ENCODE measurements at places on chromosomes 6 and 20.

DNA sequence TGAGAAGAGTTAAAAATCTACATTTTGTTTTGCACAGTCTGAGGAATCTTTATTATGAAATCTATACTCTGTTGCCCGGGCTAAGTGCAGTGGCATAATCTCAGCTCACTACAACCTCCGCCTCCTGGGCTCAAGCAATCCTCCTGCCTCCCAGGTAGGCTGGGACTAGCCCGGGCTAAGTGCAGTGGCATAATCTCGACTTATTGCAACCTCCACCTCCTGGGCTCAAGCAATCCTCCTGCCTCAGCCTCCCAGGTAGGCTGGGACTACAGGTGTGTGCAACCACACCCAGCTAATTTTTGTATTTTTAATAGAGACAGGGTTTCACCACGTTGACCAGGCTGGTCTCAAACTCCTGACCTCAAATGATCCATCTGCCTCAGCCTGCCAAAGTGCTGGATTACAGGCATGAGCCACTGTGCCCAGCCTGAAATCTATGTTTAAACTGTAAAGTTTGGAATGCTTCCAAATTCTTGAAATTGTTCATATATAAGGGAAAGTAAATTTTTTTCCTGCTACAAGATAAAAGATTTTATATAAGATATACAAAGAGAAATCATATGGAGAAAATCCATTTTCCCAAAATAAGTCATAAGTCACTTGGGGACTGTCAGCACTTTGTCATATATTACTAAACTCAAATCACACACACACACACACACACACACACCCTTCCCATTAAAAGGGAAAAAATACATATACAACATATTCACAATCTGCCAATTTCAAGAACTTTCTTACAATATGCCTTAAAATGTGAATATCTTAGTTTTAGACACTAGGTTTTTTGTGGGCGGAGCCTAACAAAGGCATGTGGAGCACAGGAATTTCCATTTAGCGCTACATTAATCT is 19.4 kb downstream of the PTPRK start:
- DNase-seq, result no peak

DNA sequence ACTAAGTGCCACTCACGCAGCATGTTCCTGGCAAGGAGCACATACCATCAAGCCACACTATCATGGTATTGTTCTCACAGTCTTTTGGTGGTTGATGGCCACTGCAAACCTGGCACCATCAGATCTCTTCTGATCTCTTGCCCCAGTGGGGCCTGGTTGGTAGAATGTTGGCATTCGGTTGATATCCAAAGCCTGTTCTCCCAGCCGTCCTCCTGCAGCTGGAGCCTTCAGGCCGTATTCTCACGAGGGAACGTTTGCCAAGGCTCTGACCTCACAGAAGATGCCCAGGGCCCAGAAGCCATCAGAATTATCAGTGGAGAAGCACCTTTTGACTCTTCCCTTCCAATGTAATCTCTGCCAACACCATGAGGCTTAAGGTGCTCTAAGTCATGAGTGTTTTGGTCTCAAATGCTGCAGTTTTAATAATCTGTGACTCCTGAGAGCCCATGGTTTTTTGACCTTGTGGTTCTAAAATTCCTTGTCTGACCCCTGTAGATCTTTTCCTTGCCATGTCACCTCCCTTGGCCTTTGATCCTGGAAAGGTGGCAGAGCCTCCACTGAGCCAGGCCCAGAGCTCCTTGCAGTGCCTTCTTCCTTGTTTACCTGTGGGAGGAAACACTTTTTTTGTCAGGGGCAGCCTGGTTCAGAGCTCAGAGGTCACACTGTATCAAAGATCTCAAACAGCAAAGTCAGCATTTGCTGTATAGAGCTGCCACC is 27.8 kb downstream of the POFUT1 start:
- no peak for DNase-seq

DNA sequence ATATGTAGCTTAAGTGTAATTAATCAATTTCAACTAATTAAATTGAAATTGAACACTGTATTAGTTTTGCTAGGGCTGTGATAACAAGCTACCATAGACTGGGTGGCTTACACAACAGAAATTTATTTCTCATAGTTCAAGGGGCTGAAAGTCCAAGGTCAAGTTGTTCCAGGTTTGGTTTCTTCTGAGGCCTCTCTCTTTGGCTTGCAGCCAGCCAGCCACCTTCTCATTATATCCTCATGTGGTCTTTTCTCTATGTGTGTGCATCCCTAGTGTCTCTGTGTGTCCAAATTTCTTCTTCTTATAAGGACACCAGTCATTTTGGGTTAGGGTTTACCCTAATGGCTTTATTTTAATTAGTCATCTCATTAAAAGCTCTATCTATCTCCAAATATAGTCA is 611.7 kb downstream of the UTRN start:
- DNase-seq, result no peak

GRCh38 chr6:37862430-37862829 is 42.9 kb downstream of the ZFAND3 start:
- DNase-seq, result no peak

DNA sequence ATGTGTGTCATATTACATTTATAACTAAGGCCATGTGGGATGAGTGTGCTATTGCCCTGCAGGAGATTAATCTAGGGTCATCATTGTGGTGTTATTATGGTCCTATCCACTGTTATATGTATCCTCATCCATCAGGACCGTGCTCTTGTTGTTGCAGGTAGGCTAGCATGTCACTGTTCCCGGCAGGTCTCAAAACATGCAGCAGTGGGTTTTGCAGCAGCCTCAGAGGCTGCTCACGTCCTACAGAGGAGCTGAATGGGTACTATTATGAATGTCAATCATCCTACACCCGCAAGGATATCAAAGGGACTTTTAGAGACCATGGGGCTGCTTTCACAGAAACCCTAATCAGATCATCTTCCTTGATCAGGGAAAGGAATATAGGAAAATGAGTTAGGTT is 318.2 kb downstream of the SAMD5 start:
- DNase-seq, result no peak

DNA sequence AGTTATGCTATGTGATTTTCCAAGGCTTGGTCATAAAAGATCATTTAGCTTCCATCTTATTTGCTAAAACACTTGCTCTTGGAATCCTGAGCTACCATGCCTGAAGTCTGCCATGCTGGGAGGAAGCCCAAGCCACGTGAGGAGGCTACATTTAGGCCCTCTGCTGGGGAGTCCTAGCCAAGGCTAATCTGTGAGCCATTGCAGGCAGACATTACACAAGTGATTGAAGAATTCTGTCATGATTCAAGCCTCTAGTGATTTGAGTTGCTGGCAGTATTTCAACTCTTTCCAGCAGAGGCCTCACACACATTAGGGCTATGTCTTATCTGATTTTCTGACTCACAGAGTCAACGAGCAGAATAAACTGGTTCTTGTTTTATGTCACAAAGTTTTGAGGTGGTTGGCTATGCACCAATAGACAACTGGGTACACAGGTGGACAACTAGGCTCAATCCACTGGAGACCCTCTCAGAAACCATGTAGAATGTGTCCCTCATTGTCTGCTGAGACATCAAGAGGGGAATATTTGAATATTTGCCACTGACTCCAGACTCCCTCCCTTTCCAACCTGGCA is 227.2 kb upstream of the SULF2 start:
- no peak for DNase-seq

GRCh38 chr6:6588064-6588923 is at the start of gene LY86:
LY86 (plus strand) TSS chr6:6588720; CDS start chr6:6588735, 15 bp downstream.
- DNase-seq, result no peak

- DNase-seq, result no peak
These were observed 8.8 kb upstream of the MUC21 start for GRCh38 chr6:30974490-30975252.

- no peak for DNase-seq
These were observed 249.7 kb downstream of the TTLL2 start for GRCh38 chr6:167574431-167575151.

- DNase-seq, result no peak
These were observed 33.0 kb downstream of the PRPH2 start for GRCh38 chr6:42689371-42689770.

DNA sequence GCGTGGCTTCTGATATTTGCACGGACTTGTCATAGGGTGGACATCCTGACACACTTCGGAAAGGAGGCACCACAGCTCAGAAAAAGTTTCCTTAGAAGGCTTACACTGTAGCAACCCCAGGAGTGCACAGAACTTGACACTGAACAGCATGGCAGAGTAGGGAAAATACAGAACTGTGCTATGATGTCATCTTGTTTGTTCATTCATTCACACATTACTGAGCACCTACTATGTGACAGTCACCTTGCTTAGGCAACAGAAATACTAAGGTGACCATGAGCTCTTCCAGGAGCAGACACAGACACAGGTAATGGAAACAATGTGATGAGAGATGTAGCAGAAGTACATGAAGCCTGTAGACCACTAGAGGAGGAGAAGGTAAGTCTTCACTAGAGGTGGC is 2.5 kb upstream of the PIGT start:
- DNase-seq, result no peak

GRCh38 chr20:22560817-22561216 is 23.6 kb downstream of the FOXA2 start:
- DNase-seq, result no peak

DNA sequence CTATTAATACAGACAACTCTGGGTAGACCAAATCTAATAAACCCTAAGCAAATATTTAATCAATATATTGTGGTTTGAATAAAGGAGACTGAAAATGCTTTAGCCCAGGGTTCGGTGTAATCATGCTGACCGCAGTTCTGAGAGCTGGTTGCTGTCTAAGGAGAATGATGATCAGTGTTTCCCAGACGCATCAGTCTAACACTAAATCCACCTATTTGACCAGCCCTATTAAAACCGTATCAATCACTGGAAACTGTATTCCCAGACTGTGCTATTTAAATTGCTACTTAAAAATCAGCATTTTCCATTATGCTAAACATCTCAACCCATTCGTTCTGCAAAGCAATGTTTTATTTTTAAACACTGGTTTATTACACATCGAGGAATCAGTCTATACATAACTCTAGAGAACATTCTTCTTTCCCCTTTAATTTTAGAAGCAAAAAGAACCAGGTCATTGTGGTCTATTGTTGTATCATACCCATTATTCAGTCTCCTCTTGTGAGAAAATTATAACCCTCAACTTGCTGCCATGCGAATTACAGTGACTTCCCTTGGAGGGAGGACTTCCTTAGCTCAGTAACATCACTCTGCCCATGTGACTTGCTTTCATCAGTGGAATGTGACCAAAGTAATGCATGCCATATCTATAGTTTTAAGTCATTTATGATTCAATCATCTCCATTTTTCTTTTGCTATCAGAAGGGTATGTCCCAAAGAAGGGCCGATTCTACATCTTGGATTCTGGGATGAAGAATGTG is 515.2 kb upstream of the JAG1 start:
- DNase-seq, result no peak

DNA sequence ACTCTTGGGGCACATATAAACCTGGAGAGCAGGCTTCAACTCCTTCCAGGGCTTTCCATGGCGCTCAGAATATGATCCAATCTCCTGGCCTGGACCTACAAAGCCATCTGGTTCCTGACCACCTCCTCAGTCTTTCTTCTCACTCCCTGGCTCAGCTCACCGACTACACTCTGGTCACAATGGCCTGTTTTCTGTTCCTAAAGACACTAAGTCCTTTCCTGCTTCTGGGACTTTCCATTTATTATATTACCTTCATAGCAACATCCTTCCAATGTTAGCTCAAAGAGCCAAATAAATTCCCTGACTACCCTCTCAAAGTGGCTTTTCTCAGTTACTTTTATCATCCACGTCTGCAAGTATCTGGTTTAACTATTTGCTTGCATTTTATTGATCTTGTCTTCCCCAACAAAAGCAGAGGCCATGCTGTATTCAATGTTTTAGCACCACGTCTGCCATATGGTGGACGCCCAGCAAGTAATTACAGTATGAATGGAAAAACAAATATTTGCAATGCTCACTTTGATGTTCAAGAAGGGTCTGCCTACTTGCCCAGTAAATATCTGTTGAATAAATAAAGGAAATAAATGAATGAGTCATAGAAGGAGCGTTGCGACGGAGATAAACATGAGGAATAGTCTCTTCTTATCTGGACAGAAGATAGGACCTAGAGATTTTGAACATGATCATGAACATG is 328.4 kb downstream of the ESR1 start:
- DNase-seq, result no peak

- DNase-seq, result no peak
These were observed 25.6 kb downstream of the L3MBTL1 start for GRCh38 chr20:43533060-43533459.

DNA sequence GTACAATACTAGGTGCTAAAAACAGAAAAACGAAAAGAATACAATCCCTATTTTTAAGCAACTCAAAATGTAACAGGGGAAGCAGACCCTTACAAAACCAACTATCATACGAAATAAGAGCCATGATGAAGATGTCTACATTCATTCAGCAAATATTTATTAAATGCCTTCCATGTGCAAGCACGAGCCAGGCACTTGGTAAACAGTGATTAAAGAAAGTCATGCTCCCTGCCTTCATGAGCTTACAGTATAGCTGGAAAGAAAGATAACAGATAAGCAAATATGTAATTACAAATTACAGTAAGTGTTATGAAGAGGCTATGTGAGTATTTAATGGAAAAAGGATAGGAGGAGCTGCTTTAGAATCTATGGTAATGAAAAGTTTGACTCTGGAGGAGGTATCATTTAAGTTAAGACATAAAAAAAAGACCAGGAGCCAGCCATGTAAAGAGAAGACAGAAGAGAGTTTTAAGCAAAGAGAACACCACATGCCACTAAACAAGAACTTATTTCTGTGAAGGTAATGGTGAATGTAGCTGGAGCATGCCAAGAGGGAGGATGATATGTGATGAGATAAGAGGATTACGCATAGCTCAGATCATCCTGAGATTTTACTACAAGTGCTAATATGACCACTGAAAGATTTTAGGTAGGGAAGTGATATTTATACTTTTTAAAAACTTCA is 19.3 kb upstream of the COX7A2 start:
- no peak for DNase-seq

GRCh38 chr20:39835130-39835842 is 853.8 kb downstream of the MAFB start:
- DNase-seq, result no peak

DNA sequence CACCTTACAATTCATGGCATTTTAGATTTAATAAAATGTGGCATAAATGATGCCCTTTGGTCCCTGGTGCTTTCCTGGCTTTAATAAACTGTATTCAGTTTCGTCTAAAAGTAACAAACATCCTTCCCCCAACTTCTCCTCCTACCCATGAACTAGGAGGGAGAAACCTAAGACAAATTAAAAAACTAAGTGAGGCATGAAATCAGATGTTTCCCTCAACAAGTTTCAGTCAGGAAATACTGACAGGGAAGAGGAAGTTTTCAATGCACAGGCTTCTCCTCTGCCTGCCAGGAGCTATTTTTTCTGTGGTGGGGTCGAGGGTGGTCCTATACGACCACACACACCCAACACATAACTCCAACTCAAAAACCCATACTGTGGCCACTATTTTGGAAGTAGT is 10.0 kb downstream of the HBS1L start:
- DNase-seq, result no peak

DNA sequence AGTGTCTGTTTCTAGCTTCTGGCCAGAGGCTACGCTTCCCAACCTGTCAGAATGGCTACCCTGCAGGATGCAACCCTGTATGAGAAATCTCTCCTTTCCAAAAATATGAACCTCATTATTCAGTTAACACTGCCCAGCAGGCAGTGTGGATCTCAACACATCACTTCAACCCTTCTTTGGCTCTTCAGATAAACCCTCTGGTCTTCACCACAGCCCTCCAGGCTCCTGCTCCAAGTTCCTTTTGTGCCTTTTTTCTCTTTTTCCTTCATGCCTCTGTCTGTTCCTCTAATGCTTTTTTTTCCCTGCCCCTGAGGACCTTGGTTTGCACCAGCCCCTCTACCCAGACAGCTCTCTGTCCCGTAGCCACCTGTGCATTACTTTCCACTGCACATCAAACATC is 207.4 kb downstream of the MYLK4 start:
- no peak for DNase-seq

GRCh38 chr6:1949538-1949937 is 295.9 kb downstream of the GMDS start:
- DNase-seq, result no peak

Measured in central memory CD8-positive, alpha-beta T cell (primary cell).